ENCODE measurements at places on chromosomes 4 and X.

DNA sequence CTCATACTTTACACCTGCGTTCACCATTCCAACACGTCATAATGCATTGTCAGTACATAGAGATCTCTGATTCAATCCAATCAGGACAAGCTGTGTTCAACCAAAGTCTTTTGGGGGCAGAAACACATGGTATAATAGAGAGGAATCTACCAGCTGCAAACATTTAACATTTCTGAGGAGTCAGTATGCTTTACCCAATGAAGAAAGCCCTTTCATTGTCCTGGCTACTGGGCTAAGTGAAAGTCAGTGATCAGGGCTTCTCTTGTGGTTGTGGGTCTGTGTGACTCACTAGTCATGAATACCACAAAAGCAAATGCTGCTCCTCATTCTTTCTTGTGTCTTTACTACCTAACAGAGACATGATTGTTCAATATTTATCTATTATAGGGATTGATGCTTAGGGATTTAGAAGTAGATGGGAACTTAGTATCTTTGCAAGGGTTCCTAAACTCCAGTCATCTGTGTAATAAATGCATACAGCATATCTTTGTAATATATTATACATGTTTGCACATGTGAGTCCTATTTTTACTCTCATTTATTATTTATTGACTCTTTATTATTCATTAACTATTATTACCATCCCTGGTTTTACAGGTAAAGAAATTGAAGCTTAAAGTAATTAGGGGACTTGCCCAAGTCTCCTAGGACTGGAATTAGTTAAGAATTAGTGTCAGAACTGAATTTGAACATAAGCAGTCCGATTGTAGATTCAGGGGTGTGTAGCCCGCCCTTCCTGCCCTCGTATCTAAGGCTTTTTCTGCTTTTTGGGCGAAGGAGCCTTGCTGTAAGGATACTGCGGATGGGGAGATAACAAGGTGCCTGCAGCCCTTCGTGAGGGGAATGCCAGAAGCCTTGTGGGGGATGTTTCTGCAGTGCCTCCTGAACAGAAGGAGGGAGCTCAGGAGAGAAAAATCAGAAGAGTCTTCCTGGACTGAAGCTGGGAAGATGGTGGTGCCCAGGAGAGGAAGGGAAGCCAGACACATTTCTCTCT lies 353.1 kb upstream of the BOD1L1 start:
- peak; percentile 82 for DNase-seq

GRCh38 chr4:67366311-67366861 lies 178.9 kb downstream of the CENPC start:
- no peak for DNase-seq

GRCh38 chr4:176579226-176579625 lies 213.5 kb downstream of the VEGFC start:
- DNase-seq = no peak

DNA sequence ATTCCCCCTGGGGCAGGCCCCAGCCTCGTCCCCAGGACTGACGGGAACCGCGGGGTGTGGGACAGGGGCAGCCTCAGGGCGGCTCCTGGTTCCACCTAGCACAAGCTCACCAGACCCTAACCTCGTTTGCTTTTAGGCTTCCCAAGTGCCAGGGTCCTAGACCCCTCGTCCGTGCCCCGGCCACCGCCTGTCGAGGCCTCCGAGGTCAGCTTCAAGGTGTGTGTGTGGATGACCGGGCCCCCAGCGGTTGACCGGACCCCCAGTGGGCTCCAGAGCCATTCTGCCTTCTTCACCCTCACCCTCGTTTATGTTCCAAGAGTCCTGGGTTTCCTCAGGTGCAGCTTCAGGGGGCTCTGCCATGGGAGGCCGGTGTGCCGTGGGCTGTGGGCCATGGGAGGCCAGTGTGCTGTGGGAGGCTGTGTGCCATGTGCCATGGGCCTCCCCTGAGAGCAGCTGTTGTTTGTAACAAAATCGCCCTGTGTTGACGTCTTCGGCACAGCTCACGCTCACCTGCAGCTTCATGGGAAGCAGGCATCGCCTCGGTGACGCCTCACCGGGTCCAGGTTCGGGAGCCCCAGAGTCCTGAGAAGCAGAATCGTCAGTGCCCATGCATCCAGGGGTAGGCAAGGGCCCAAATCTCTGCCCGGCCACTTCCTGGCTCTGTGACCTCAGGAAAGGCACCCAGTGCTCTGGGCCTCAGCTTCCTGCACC lies 43.0 kb upstream of the HMX1 start:
- DNase-seq = peak; percentile 2

DNA sequence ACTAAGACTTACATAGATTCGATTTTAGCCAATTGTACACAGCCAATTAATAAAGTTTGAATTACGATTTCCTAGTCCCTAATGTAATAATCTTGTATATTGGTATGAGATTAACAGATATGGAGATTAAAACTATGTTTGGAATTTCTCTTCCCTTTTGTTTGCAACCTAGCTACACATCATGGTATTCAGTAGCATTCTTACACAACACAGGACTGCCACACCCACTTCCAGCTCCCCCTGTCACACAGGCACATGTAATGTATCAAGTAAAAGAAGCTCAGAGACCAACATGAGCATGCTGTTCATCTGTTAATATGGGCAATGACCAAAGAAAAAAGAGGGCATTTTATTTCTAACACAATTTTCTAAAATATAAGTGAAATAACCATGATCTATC lies 12.8 kb downstream of the SLC6A14 start:
- no peak for DNase-seq

DNA sequence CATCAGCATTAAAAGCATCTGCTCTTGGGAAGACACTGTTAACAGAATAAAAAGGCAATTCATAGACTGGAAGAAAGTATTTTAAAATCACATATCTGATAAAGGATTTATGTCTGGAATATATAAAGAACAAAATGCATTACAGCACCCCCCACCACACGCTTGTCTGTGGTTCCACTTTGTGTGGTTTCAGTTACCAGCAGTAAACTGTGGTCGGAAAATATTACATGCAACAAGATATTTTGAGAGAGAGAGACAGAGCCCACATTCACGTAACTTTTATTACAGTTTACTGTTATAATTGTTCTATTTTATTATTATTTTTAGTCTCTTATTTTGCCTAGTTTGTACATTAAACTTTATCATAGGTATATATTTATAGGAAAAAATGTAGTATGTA lies 21.2 kb upstream of the PDE6B start:
- DNase-seq = no peak

DNA sequence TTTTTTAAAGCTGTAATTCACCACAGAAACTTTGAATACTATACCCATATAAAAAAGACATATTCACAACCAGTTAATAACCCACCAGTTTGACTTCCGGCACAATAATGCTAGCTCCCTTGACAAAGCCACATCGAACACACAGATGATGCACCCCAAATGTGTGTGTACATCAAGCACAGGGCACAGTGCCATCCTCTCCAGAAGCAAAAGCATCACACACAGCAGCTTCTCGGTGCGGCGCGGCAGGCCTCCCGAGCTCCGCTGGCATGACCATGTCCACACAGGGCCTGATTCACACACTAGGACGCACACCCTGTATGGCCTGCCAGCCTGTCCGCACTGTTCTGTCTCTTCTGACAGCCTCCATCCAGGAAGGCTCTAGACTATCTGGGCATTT lies 88.0 kb downstream of the LEF1 start:
- no peak for DNase-seq

DNA sequence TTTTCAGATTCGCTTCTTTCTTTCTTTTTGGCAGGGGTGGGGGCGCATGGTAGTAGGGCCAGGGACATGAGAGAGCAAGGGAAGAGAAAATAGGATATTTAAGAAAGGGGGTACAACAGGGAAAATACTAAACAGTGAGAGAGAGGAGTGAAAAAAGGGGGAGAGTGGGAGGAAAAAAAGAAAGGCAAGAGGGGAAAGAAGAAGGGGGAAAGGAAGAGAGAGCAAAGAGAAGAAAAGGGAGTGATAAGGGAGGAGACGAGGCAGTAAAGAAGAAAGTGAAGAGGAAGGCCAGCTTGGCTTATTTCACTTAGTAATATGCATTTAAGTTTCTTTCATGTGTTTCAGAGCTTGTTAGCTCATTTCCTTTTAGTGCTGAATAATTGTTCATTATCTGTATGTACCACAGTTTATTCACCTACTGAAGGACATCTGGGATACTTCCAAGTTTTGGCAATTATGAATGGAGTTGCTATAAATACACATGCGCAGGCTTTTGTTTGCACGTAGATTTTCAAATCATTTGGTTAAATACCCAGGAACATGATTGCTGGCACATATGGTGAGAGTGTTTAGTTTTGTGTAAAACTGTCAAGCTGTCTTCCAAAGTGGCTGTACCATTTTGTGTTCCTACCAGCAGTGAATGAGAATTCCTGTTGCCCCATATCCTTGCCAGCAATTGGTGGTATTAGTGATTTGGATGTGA lies 37.3 kb downstream of the CASP6 start:
- DNase-seq = no peak

- DNase-seq = no peak
Observed at GRCh38 chr4:150402871-150403272, 179.1 kb upstream of the MAB21L2 start.

GRCh38 chr4:120777459-120777858 lies 145.1 kb downstream of the PRDM5 start:
- no peak for DNase-seq

- no peak for DNase-seq
Observed at GRCh38 chr4:157221426-157221894, 932 bp downstream of the GRIA2 start.

GRCh38 chr4:154626793-154627484 lies 14.5 kb upstream of the FGG start:
- DNase-seq = peak; percentile 65

DNA sequence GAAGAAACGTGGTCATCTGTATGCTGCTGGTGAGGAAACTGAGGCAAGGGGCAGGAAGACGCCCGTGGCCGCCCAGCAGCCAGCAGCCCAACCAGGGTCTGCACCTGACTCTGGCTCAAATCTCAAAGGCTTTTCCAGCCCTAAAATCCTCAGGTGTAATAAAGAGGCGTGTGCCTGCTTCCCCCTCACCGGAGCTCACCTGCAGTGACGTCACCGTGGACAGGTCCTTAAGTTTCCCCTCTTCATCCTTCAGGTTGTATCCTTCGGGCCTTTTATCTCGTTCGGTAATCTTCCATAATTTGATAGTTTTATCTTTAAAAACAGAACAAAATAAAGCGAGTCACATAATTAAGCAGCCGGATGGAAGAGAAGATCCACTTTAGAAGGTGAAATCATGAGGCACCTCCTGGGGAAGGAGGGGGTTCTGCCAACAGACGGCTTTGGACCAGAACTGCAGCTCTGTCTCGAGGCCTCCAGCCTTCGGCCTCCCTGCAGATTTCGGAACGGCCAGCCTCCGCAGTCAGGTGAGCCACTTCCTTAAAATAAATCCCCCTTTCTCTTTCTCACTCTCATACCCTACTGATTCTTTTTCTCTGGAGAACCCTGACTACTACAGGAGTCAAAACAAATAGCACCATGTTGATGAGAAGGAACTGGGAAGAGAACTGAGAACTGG lies 96.7 kb downstream of the PPP2R2C start:
- DNase-seq = no peak

DNA sequence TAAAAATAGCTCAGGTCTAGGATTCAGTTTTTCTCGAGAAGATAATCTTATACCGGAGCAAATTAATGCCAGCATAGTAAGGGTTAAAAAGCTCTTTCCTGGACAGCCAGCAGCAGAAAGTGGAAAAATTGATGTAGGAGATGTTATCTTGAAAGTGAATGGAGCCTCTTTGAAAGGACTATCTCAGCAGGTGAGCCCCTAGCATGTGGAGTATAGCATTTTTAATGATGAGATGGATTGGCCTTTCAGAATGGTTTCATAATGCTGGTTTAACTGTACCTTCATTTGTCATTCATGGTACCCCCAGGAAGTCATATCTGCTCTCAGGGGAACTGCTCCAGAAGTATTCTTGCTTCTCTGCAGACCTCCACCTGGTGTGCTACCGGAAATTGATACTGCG lies 79.4 kb downstream of the SLC10A6 start:
- no peak for DNase-seq

- no peak for DNase-seq
Observed at GRCh38 chrX:143058120-143058519, 32.4 kb downstream of the SPANXN4 start.

GRCh38 chr4:10200869-10201268 lies 84.3 kb upstream of the WDR1 start:
- no peak for DNase-seq

DNA sequence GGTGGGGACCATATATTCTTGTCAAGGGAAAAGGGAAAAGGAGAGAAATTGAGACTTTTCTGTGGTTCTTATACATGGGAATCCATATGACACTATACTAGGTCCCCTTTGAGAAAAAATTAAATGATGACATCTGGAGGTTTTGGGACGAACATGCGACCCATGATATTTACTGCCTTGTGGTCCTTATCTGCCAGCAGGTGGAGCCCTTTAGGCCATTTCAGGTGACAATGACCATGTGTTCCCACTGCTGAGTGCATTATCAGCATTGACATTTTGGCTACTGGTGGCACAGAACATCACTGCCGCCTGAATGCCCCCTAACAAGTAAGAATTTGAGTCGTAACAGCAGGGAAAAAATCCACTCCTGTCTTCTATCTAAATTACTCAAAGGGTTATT lies 843.4 kb downstream of the FSTL5 start:
- no peak for DNase-seq

DNA sequence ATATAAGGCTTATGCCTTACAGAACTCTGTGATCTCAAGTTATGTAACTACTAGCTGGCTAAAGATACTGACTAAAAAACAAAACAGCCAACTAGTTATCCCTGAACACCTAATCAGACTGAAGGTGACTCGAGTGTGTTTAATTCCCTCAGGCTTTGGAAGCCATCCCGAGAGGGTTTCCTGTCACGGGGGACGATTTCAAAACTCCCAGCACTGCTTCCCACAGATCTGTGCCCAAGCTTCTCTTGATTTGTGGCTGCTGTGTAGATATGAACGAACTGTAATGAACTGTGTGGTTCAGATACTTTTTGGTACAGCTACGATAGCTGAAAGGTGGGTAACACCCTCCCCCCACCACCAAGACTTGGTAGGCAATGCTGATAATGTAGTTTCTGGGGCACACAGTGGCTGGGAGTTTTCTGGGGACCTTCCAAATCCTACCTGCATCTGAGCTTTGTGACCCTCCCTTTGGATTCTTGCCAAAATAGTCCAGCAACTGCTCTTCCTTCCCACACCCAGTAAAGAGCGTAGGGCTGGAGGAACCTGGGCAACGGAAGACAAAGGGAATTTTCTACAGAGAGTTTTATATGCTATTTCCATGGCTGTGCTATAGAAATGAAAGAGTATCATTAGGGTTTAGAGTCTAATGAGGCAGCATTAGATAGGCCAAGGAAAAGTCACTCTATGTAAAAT lies 148.8 kb downstream of the MGST2 start:
- DNase-seq = peak; percentile 15

- DNase-seq = peak; percentile 24
Observed at GRCh38 chrX:136185401-136186022, 38.2 kb downstream of the FHL1 start.
